ENCODE measurements at places on chromosomes 12 and 14. TPM values are rescaled to one million over a fixed set of nuclear protein-coding genes. Genes with fewer than 3 reads are reported as not detected.
A peak's percentile ranks its signal among the peaks of the same experiment; 100 is the strongest.

GRCh38 chr12:61991661-61992060 is 268.5 kb upstream of the USP15 start:
- DNase-seq = no peak

GRCh38 chr12:77049767-77050353 is 15.5 kb downstream of the E2F7 start:
- DNase-seq = peak; percentile 66

GRCh38 chr12:123278101-123278627 is 6.5 kb upstream of the CDK2AP1 start:
- DNase-seq = no peak

- DNase-seq = no peak
These were observed 9.2 kb downstream of the HEBP1 start for GRCh38 chr12:12990700-12991468.

DNA sequence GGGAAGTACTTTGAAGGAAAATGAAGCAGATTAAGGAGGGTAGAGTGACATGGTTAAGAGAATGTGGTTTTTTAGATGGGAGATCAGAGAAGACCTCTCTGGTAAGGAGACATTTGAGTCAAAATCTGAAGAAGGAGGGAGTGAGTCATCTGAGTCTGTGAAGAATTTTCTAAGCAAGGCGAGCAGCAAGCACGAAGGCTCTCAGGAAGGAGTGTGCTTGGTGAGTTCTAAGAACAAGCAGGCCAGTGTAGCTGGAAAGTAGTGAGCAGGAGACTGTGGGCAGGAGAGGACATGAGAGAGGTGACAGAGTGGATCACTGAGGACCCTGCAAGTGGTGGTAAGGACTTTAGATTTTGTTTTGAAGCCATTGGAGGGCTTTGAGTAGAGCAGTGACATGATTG is 76.3 kb upstream of the FUT8 start:
- peak; percentile 72 for DNase-seq

DNA sequence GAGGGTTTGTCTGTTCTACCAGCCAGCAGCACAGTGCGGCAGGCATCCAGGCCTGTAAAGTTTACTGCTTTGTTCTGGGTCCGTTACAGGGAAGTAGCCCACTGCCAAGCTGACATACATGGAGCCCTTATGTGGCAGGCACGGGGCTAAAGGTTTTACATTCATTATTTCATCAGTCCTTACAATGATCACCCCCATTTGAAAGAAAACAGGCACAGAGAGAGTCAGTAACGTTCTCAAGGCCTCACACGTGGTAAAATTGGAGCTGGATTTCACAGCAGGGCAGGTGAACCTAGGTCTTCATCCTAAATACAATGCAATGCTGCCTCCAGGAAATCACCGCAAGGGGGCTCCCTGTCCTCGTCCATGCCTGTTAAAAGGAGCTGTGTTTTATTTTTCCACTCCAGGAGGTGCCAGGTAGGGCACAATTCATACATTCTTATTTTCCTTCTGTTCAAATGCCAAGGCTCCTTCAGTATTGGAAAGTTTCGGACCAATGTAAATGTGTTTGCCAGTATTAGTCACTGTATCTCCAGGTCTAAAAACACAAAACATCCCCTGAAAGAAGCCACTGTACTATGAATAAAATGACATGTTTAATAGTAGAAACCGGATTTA is 172.2 kb upstream of the GZMB start:
- DNase-seq = peak; percentile 12

FBXO34 gene
- 23.4 TPM for total RNA-seq

- DNase-seq = no peak
These were observed 501.4 kb upstream of the RGS6 start for GRCh38 chr14:71430678-71431376.

DNA sequence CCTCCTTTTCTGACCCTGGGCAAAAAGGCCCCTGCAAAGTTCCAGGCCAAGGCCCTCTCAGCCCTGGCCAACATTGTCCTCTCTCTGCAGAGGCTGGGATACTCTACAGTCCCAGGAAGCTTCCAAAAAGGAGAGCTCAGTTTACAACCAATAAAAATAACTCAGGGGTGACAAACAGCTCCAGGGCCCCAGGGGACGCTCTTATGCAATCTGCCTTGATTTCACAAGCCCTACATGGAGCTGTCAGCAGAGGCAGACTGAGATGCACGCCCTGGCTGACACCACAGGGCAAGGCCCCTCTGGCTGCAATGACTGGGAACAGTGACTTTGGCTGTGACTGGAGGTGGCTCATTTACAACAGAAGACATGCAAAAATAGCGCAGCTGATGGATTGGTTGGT is 129.0 kb upstream of the MED13L start:
- peak; percentile 96 for DNase-seq

Data from M059J (cell line).